NCI-H2081 (cell line): ENCODE measurements at places on chromosomes 7 and 10.

DNA sequence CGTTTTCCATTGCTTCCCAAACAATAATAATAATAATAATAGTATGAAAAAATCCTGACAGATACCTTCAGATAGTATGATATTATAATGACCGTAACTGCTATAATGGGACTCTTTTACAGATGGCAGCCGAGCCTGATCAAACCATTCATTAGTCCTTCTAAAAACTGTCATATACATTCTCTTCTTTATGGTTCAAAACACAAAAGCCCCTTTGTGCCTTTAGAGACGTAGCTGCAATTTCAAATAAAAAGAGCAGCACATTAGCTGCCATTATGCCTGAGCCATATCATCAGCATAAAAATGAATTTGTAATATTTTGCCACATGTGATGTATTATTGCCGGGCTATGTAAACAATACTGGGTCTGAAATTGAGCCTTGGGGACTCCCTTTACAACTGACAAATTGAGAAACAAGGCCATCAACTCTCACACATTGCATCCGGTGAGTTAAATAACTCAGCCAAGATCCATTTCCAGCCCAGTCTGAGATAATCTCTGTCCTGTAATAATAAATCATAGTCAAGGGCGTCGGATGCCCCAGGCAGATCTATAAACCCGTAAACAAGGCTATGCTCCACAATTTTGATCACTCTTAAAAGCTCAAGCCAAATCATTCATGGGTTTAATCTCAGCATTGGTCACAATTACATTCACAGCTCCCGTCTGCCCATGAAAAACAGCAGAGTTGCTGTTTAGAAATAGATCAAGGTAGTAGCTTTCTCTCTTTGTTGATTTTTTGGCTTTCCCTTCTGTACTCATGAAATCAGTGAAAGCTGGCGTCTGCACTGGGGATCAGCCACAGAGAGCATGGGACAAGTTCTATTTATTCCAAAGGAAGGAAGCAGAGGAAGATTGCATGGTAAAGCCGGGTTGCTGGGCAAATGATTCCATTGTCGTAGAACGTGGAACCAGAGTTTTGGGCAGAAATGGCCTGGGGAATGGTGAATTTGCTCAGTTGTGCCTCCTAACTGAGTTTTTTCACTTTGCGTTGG, 150.1 kb upstream of the BMPER start:
- DNase-seq = peak; percentile 62

- no peak for DNase-seq
Observed at GRCh38 chr10:132939957-132940790, 2.2 kb downstream of the CFAP46 start.

GRCh38 chr10:29517352-29517923, 117.3 kb downstream of the SVIL start:
- DNase-seq = no peak

- DNase-seq = no peak
Observed at GRCh38 chr7:115728518-115728917, 302.0 kb downstream of the TFEC start.

- no peak for DNase-seq
Observed at GRCh38 chr10:57262892-57263291, 901.8 kb upstream of the ZWINT start.

GRCh38 chr7:134584290-134584689, 35.4 kb downstream of the AKR1B15 start:
- no peak for DNase-seq

DNA sequence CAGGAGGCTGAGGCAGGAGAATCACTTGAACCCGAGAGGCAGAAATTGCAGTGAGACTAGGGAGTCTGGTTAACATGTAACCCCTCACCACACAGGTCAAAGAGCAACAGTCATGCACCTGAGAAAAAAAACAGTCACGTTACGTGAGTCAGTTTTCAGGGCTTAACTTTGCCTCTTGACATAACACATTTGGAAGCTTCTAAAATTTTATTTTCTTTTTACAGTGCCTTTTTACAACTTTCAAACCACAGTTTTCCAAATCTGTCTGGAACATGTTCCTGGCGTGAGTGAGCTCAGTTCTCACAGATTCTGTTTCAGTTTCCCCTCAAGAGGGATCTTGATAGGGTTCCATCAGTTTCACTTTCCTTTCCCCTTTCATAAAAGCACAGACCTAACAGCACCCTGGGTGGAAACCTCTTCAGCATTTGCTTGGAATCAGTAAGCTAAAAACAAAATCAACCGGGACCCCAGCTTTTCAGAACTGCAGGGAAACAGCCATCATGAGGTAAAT, 4.4 kb downstream of the IFIT3 start:
- DNase-seq = no peak

DNA sequence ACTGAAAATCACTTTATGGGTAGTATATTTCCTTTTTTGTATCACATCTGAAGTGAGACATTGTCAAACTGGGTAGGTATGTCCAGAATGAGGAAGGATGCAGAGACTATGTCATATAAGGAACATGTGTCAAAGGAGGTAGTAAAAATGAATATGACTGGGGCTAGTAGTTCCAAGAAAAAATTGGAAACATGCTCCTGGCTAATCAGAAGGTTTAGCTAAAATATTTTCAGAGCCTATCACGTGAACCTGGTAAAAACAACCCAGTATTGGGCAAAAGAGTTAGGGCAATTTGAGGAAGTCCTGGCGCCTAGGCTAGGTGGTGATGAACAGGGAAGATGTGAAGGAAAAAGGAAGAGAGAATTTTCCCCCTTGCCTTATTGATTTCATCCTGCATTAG, 26.4 kb downstream of the ENTPD1 start:
- DNase-seq = no peak

DNA sequence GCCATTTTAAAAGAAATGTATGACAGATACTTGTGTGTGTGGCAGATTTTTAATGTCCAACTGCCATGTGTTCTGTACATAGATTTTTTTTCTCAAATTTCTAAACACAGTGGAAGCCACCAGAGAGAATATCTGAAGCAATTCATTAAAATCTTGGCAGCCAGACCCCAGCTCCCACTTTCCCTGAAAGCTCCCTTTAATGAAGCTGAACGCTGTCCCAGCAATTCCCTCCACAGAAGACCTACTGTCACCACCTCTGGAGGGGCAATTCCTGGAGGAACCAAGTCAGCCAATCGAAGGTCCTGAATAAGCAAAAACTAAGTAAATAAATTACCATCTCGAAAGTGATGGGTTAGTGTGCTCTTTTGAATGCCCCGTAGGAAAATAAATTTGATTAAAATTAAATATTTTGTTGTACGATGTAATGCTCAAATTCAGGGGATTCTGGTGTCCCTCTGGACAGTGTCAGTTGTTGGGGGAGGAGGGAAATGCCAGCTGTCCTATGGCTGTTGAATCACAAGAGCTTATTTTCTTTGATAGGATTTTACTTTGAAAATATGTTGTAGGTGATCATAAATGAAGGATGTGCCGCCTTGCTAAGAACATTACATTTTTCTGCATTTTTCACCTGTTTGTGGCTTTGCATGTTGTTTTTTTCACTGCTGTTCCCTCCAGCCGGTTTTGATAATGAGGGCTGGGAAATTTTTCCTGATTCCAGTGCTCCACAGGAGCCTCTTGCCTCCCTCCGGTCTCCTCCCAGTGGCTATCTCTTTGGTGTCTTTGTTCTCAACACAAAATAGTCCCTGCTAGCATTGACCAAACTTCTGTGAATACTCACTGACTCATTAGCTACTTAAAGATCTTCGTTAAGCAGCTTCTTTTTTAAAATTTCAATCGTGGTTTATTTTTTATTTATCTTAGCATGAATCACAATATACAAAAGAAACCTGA, 9.2 kb upstream of the GSAP start:
- DNase-seq = no peak

- no peak for DNase-seq
Observed at GRCh38 chr10:34474009-34474376, 341.1 kb downstream of the PARD3 start.

GRCh38 chr7:44893710-44894234, 8.4 kb upstream of the PURB start:
- DNase-seq = no peak

DNA sequence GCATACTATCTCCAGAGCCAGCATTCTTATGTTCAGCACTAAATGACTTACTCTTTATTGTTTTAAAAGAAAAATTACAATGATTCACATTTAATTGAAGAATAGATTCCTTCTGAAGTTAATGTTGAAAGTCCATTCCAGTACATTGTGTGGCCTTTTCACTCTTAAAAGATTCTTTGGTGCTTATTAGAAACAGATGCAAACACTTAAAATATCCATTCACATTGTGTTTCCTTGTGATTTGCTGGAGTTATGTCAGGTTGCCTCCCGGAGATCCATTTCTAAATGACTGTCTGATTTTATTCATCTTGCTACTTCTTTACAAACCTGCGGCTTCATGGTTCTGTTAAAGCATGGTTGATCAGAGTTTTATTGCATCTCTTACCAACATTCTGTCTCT, 152.8 kb downstream of the FOXP2 start:
- DNase-seq = no peak

GRCh38 chr10:70197235-70197945, 27.1 kb upstream of the SAR1A start:
- DNase-seq = no peak

- peak; percentile 58 for DNase-seq
Observed at GRCh38 chr7:144391823-144392255, 11.7 kb downstream of the NOBOX start.

DNA sequence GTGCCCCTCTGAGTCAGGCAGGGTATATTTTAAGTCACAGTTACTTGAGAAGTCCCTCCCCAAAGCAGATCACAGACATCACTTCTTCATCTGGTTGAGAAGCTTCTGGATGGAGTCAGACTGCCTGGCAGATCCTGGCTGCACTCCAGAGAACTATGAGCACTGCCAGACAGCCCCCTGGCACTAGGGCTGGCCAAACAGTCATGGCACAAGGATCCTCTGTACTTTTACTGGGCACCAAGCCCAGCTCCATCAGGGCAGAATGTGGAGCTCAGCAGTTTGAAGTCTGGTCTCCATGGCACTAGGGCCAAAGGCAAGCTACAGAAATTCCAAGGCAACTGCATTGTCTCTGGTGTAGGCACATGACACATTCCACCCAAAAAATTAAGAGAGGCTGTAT, 162.1 kb downstream of the NRG3 start:
- DNase-seq = no peak

DNA sequence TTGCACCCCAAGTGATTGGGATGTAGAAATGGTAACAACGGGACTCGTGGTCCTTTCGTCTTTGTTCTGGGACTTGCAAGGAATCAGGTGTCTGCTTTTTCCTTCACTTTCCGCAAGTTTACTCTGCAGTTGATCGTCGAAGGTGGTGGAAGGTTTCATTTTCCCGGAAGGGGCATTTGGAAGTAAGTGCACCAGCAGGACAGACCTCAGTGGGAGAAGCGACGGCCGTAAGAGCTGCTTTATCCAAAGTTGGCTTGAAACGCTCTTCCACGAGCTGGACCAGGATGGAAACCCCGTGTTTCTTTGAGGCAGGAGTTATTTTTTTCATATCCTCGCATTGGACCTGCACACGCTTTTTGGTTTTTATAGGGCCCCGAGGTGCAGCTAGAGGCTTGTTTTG, 1.2 kb downstream of the BRI3 start:
- no peak for DNase-seq

DNA sequence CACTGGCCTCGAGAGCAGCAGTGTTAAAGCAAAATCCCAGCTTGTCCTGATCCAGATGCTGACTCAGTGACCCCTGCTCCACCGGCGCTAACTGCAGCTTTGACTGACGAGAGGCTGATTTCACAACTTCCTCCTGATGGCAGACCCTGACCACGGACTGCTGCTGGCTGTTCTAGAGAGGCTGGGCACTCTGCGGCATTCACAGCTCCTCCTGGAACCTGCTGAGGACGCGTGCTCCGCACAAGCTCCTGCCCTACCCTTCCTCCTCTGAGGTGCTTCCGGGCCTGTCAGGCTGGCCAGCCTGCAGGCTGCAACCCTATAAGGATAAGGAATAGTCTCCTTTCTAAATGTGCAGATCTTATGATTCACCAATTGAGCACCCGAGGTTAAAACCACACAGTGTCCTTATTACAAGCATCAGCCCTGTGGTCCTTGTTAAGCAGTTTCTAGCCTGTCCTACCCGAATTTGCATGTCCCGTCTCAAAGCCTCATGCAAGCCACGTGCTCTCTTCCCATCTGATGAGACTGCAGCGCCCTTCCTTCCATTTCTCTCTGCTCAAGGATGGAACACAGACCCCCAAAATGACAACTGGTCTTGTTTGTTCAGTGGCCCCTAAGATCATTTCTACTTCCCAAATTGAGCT, 35.5 kb upstream of the NCAPG2 start:
- no peak for DNase-seq

DNA sequence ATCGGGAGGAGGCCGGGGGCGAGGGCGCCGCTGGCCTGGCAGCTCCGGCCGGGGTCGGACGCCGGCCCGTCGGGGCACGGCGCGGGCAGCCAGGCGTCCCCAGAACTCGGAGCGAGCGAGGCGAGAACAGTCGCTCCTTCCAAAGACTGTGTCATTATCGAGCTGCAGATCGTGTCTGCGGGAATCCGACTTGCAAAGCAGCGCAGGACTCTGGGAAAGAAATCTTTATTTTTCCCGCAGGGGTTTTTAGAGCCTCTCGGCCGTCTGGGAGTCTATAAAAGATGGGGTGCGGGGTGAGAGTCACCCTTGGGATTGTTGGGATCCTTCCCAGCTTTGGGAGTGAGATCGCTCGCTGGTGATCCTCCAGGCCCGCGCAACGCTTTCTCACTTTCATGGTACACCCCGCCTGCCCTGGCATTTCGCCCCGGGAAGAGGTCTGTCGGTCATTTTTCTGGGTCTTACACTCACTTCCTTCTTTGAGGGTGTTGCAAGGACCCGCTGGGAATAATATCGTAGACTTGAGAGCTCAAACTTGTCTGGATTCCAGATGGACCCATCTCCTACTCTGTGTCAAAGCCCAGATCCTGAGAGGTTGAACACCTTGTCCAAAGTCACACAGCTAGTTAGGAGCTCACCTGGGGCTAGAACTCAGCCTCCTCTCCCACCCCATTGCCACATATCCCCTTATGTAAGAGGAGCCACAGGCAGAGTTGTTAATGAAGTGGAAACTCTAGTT, 1.0 kb downstream of the UBTD1 start:
- DNase-seq = no peak

- DNase-seq = no peak
Observed at GRCh38 chr10:132812520-132812919, 26.6 kb upstream of the NKX6-2 start.

- DNase-seq = no peak
Observed at GRCh38 chr10:59320355-59320754, 42.0 kb downstream of the FAM13C start.

DNA sequence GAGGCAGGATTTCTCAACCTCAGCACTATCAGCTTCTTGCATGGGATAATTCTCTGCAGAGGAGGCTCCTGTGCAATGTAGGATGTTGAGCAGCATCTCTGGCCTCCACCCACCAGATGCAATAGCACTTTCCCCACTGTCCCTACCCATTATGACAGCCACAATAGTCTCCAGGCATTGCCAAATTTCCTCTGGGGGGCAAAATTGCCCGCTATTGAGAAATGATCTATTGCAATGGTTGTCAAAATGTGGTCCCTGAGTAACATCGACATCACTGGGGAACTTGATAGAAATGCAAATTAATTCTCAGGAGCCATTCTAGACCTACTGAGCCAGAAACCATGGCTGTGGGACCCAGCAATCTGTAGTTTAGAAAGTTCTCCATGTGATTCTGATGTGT, 7.0 kb downstream of the KCNK18 start:
- DNase-seq = no peak
